ENCODE measurements at places on chromosomes 6 and 20.

- DNase-seq, result no peak
Observed at GRCh38 chr6:897528-898207, 204.7 kb upstream of the EXOC2 start.

- no peak for DNase-seq
Observed at GRCh38 chr6:25465941-25466340, 186.1 kb upstream of the SCGN start.

GRCh38 chr6:55621244-55621643 is 42.3 kb upstream of the HMGCLL1 start:
- DNase-seq, result no peak

DNA sequence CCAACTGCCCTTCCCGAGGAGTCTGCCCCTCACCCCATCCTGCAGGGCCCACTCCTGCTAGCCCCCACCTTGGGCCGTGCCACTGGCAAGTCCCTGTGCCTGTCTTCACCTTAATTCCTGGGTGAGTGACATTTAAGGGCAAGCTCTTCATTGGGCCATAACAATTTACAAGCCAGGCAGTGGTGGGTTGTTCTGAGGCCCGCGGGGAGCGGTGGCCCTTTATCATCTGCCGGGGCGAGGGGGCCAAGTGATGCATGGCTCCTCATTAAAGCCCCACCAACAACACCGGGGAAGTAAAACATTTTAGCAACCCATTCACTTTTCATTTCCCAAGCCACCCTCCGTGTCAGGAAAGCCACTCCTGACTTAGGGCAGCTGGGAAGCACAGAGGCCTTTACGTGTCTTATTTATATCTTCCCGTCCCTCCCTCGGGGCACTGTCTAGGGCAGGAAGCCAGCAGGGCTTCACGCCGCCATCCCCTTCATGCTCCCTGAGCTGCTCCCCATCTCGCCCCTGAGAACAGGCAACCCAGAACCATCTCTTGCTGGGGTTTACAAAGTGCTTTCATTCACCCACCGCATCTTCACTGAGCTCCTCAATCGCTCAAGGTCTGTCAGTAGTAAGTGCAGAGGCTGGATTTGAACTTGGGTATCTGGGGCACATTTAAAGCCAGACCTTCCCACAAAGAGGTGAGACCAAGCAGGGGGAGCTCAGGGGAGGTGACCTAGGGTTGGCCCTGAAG is 55.5 kb upstream of the CCDC167 start:
- no peak for DNase-seq

DNA sequence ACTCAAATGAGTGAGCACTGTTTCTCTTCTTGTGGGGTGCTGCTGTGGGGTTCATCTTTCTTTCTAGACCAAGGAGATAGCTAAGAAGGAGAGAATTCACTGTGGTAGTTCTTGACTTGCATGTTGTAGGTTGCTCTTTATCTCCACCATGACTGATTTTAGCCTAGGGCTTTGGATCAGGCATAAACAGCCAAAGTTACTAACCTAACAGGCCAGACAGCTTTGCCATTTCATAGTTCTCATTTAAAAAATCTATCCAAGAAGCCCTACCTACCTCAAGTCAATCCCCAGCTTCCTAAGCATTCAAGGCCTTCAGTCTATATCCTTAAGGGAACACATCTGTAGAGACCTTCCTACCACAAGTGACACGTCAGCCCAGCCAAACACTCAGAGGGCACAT is 107.9 kb upstream of the CARMIL1 start:
- DNase-seq, result no peak

GRCh38 chr6:11705069-11705468 is 73.5 kb downstream of the ADTRP start:
- DNase-seq, result no peak

- no peak for DNase-seq
Observed at GRCh38 chr6:4814212-4814611, 38.0 kb downstream of the CDYL start.
